ENCODE measurements at places on chromosomes 6 and 20.

DNA sequence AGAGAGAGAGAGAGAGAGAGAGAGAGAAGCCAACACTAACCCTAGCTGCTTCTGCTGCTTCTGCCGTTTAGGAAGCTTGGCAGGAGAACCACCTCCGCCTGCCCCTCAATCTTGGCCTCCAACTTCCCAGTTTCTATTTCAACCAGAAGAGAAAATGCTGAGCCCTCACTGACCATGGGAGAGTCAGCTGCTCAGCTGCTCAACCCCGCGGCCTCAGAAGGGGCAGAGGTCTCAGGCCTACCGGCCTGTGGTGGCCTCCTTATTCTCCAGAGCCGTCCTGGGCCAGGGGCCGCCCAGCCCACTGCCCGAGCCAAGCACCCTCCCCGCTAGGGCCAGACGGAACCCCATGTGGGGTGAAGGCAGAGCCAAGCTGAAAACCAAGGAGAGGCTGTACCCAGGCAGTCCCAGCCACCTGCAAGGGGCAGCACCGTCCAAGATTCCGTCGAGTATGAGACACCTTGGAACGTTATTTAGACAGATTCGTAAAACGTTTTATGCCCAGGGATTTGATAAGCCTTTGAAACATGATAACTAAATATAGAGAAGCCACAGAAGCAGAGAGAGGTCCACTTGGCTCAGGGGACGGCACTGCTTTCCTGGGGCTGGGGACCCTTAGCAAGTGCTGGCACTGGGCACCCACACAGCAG is 116.6 kb downstream of the DLL1 start:
- no peak for DNase-seq

- DNase-seq, result no peak
Observed at GRCh38 chr20:1130847-1131246, 12.4 kb downstream of the PSMF1 start.

GRCh38 chr6:52995913-52996645 is 995 bp upstream of the GSTA4 start:
- DNase-seq, result peak; percentile 31

GRCh38 chr6:161169696-161170095 is 104.2 kb downstream of the AGPAT4 start:
- no peak for DNase-seq

GRCh38 chr6:37713529-37714119 is 15.9 kb upstream of the MDGA1 start:
- DNase-seq, result no peak

Measured in NCI-H187 (cell line).